Foreskin melanocyte (primary cell): ENCODE measurements at places on chromosomes 5 and 9.
A peak's percentile ranks its signal among the peaks of the same experiment; 100 is the strongest.

DNA sequence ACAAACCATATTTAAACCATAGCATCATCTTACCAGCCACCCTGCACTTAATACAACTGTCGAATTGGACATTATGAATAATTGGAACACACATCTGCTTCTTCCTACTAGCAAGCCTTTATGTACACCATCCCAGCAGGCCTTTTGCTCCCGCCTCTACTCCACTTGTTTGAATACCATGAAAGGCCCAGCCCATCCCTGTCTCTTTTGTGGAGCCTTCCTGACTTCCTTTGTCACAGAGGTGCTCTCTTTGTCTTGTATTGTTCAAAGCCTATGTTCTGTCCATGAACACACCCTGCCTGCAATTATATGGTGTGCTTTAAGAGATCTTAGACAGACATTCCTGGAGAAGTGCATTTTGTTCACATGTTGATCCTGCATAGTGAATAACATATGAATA lies 465.7 kb downstream of the DIRAS2 start:
- DNase-seq, result no peak

- no peak for DNase-seq
Observed at GRCh38 chr5:139410993-139411828, 7.3 kb upstream of the SPATA24 start.

DNA sequence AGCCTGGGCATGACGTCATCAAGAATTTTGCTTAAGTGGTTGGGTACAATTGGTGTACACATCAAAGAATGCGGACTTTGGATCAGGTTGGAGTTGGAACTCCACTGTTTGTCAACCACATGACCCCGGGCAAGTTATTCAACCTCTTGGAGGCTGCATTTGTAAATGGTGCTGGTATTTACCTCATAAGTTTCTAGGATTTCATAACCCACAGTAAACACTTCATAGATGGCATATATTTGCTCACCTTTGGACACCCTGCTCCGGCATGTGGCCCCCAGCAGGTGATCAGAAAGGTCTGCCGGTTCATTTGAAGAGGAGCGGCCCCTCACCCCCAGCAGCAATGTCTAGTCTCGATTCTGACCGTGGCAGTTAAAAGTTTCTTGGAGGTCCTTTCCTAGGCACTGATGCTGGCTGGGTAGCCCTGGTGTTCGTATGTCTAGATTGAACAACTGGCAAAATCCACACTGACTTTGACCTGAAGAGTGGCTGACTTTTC lies 60.6 kb downstream of the IL6ST start:
- DNase-seq, result no peak

- DNase-seq, result no peak
Observed at GRCh38 chr5:67089200-67089725, 107.3 kb downstream of the CD180 start.

DNA sequence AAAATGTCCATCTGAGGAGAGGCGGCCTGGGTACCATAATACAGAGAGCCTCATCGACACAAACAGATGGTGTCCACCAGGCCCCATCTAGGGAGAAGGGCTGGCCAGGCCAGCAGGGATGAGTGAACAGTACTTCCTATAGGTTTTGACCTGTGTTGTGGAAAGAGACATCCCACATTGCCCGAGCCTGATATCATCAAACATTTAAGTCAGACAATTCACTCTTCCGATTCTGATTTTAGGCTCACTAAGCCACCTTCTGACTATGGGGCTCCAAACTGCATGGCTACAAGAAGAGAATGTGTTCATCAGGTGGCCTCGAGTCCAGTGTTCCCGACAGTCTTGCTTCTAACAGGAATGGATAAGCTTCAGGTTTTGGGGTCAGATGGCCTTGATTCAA lies 38.9 kb downstream of the SLC22A5 start:
- DNase-seq, result no peak

DNA sequence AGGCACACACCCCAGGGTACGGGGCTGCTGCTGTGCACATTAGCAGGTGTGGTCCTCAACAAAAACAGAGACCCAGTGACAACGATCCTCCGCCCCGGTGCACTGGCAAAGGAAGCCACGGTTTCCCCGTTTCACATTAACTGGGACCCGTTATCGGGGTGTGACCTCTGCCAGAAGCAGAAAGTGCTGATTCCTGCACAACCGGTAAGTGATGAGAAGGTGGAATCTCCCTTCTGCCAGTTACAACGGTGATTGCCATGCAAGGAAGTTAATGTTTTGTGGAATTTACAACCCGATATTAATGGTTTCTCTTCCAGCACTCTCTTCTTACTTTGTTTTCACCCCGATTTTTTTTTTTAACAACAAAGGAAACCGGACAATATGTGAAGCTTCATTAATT lies 294.9 kb upstream of the IRX1 start:
- no peak for DNase-seq

- no peak for DNase-seq
Observed at GRCh38 chr9:136230773-136231172, 14.8 kb downstream of the QSOX2 start.

DNA sequence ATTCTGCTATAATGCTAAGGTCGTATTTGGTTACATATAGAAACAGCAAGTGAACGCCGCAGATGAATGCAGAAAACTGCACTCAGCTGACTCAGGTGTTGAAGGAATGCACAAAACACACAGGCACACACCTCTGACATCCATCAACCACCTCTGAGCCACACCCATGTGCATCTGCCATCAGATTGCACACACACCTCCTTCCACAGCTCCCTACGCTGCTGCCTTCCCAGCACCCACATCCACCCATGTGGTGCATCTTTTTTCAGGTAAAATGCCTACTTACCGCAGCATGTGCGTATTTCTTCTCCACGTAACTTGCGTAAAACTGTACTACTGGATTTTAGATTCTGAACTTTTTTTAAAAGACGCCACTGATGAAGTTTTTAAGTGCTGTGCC lies 7.1 kb downstream of the STK10 start:
- no peak for DNase-seq

DNA sequence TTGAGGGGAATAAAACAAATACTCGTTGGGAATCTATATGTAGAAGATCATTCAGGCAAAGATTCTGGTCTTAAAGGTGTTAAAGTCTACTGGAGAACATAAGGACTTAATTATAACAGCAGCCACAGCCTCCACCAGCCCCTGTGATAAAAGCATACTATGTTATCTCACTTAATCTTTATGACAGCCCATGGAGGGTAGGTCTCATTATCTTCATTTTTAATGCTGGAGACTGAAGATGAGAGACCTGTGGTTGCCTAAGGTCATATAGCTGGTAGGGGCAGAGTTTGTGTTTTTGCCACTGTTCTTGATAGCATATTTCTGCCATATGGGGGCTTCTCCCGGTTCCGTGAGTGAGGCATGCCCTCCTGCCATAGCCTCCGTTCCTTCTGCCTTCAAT lies 88.7 kb downstream of the TRIO start:
- no peak for DNase-seq

DNA sequence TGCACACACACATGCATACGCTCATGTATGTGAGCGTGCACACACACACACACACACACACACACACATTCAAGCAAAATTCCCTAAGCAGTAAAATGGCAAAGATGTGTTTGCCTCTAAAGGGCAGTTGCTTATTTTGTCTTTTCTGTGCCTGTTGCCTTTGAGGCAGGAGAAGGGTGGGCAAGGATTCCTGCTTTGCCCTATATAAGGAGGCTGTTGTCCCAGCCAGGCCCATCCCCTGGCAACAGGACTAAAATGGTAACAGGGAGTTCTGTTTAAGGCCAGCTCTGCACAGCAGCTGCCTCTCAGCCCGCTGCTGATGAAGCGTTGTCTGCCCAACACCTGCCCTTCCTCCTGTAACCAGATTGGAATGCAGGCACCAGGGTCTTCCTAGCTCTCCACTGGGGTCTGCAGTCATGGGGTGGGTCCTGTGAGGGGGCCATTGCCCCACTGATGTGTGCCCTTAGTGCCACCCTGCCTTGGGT lies 64.4 kb downstream of the PPARGC1B start:
- DNase-seq, result peak; percentile 40

- no peak for DNase-seq
Observed at GRCh38 chr9:73872701-73873100, 624.4 kb upstream of the RORB start.

DNA sequence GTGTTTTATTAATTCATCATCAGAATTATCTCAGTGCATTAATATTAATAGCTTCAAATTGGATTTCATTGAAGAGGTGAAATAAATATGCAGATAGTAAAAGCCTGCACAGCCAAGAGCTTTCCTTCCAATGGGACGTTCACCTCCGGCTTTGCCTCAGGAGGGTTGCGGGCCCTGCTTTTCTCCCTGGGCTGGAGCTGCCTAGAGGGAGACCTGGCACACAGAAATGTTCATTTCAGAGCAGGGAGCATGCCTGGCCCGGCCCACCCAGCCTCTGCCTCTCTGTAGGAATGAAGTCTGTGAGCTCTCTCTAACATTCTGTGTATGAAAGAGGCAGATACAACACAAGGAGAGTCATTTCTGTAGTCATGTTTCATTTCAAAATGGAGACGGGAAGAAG lies 100.4 kb upstream of the IRX2 start:
- no peak for DNase-seq

GRCh38 chr5:42676362-42676761 lies 80.3 kb upstream of the CCDC152 start:
- no peak for DNase-seq

GRCh38 chr9:129894120-129894823 lies 59.0 kb downstream of the USP20 start:
- DNase-seq, result no peak

DNA sequence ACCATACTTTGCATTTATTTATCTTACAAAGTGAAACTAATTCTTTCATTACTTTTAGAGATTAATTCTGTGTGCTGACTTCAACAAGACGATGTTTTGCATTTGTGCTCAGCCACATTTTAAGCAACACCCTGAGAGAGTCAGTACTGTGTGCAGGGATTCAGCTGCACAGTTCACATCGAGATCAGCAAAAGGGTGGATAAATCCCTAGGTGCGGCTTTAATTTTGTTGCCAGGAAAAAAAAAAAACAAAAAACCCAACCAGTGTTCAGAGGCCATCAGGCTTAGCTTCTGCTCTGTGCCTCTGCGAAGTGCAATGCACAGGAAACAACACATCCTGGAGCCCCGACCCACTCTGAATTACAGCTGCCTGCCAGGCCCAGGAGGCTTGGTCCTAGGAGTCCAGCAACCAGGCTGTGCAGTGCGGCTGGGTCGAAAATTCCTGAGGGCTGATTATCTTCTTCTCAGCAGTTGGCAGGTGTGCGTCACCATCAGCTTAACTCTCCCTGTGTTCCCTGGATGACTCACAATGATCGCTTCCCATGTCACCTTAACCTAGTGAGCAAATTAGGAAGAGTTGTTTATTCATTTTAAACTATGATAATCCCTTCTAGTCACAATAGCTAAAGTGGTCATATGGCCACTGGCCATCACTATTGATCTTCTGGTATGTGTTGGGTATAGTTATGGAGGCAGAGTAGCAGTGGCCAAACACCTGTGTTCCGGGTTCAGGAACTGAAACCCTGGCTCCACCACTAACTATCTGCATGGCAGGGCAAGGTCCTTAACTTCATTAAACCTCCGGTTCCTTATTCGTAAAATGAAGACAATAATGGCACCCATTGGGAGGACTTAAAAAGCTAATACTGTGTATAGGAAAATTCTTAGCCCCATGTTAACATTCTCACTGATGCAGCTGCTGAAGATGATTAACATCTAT lies 31.2 kb upstream of the NDUFB6 start:
- DNase-seq, result no peak

DNA sequence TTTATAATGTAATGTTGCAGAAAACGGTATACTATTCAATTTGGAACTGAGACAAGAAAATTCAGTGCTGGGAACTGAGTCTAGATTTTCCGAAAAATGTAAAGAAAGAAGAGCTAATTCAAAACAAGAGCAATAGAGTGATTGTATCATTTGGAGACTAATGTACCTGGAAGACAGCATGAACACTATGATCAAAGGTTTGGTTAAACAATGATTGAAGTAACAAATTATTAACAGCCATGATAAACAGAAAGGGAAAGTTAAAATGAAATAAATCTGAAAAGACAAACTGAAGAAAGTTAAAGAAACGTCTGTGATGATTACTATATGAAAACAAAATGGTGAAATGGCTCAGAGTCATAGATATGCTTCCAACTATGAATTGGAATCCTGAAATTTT lies 300.6 kb upstream of the MPDZ start:
- DNase-seq, result no peak

- DNase-seq, result no peak
Observed at GRCh38 chr9:90137801-90138200, 504.8 kb downstream of the DIRAS2 start.

- DNase-seq, result peak; percentile 16
Observed at GRCh38 chr5:66906021-66906420, 290.6 kb downstream of the CD180 start.

GRCh38 chr9:116959809-116960208 lies 272.7 kb downstream of the TRIM32 start:
- DNase-seq, result no peak

DNA sequence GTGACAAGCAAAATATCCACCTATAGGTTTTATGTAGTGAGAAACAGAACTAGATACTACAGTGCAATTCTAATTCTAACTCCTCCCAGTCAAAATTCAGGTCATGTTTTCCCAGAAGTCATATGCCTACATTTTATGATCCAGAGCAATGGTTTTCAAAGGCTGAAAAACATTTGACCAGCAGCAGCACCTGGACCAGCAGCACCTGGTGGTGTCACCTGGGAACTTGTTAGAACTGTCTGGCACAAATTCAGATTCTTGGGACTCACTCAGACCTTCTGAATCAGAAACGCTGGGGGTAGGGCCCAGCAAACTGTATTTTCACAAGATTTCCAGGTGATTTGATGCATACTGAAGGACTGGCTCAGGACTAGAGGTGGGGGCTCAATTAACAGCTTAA lies 367.7 kb upstream of the RFX3 start:
- no peak for DNase-seq

GRCh38 chr9:129166623-129167557 lies 11.2 kb downstream of the IER5L start:
- peak; percentile 48 for DNase-seq

DNA sequence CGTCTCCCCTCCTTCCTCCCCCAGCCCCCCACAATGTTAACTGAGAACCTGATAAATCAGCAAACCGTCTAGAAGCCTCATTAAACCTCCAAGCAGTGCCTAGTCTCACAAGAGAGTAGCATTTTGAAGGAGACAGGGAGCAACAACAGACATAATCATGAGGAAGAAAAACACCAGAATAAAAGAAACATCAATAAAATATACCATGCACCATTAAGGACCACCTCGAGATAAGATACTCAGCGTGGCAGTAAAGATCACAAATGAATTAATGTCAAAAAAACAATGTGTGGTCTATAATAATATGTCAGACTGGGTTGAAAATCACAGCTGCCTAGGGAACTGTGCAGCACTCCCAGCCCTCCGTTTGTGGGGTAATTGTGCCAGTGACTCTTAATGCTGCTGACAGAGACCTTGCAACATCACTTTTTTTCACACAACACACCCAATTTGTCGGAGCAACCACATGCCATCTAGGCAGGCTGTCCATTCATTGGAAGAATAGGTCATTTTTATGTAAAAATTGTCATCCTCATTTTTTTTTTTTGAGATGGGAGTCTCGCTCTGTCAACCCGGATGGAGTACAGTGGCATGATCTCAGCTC lies 450.8 kb upstream of the WWC1 start:
- no peak for DNase-seq

- DNase-seq, result no peak
Observed at GRCh38 chr5:41413074-41413473, 97.3 kb downstream of the PLCXD3 start.

GRCh38 chr9:36470643-36471290 lies 70.7 kb upstream of the RNF38 start:
- peak; percentile 59 for DNase-seq
